PC-9 (cell line): ENCODE measurements at places on chromosomes 1 and 21. TPM values are rescaled to one million over a fixed set of nuclear protein-coding genes. Genes with fewer than 3 reads are reported as not detected.

DNA sequence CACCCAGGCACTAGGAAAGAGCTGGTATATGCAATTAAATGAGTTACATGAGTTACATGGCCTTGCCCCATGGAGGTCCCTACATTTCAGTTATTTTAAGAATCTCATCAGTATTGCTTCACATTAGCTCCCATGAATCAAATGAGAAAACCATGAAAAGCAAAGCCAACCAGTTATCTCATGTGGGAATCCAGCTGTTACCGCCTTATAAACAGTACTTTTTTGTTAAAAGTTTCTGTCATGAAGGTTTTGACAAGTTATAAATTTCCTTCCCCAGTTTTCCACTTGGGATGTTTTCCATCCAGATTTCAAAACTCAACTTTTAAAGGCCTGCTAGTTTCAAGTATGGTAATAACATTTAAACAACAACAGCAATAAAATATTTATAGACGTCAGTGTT is 544.8 kb downstream of the NUF2 start:
- no peak for DNase-seq

DNA sequence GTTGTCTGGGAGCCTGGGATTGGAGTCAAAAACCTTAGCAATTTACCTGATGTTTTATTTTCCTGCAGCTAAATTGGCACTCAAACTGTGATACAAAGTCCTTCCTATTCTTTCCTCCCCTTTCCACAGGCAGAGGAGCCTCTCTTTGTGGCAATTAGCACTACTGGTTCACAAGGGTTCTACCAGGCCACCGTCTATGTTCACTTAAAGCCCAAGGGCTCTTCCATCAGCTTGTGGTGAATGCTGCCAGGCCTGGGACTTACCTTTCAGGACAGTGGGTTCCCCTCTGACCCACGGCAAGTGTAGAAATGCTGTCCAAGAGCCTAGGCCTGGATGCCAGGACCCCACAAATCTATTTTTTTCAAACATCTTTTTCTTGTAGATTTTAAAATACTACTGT is 251.9 kb upstream of the B3GALT2 start:
- no peak for DNase-seq

DNA sequence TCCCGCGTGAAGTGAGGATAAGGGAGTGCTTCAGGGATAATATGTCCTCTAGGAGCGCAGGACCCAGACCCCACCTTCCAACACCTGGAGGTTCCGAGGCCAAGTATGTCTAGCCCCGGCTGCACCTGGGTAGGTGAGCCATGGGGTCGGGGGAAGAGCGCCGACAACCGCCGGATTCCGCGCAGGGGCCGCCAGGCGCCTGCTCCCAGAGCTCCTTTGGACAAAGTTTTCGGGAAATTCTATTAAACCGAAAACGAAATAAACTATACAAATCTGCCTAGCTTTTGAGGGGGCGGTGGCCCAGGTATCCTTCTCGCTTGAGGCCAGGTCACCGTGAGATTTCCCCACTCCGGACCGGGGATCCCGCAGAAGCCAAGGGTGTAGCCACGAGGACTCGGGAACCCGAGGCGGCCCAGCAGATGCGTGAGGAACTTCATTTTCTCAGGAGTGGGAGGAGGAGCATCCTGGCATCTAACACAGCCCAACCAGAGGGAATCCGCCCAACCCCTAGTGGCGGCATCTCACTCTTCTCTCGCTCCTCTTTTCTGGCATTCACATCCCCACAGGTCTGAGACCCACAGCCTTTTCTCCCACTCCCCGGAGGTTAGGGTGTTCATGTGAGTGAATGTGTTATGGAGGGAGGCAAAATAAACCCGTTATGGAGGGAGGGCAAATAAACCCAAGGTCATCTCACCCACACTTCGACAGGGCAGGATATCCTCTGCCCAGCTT is 2.3 kb upstream of the DMRTA2 start:
- no peak for DNase-seq

DNA sequence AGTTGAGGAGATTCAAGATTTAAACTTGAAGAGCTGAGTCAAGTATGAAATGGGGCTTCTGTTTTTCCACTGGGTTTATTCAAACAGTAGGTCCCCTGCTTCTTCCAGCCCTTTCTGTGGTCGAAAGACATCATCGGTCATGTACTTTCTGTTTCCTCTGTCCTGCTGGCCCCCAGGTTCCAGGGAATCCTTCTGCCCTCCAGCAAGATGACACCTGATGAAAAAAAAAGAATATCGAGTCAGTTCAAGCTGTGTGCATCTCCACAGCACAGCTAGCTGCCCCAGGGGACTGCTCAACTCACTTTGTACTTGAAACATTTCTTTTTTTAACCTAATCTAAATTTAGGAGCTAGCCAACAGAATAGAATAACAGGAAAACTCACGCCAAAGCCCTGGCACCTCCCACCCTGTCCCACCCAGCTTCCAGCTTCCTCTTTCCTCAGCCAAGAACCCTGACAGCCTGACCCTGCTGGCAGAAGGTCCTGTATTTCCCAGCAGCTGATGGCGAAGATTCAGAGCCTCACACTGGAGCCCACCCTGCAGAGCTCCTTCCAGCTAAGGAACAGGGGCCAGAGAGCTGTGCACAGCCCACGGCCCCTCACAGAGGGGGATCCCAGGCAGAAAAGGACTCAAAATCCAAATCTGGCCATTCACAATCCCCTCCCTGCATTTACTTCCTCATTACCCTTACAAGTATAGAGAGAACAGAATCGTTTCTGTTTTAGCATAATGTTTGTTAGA is 176.5 kb downstream of the PSMG1 start:
- no peak for DNase-seq

GRCh38 chr1:92356956-92357355 is 58.1 kb downstream of the RPAP2 start:
- no peak for DNase-seq

DNA sequence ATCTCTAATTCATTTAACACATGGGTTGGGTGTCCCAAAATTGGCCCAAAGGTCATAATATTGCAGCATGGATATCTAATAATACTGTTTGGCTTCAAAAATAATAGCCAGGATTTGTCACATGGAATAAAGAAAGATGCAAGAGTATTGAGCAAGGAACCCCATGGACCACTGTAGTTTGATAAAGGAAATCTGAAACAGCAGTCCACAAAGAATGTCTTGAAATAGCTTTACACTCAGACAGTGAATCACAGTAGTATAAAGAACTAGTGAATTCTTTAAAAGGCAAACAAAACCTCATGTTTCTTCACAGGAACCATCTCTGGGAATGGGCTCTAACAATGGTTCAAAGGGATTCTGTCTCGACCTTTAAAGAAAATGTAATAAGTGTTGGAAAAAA is 576.1 kb upstream of the ZRANB2 start:
- no peak for DNase-seq

- peak; percentile 67 for DNase-seq
Measured at GRCh38 chr1:227885648-227886502, 61.9 kb downstream of the WNT9A start.

DNA sequence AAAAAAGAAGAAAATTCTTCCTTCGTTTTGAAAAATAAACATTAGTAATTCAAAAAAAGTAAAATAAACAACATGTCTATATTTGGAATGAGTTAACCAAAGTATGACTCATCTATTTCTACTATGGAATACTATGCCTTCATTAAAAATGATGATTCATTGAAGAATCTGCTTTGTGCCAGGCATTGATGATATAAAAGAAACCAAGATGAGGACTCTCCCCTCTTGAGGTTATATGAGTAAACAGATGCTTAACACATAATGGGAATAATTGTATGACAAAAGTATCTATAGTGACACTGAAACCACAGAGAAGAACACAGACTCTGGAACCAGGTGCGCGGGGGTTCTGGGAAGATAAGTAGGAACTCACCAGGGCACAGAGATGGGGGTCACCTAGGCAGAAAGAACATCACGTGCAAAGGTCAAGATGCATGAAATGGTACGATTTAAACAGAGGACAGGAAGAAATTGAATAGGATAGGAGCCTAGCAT is 18.8 kb downstream of the ELF3 start:
- DNase-seq: peak; percentile 96

- DNase-seq: no peak
Measured at GRCh38 chr1:232302376-232303221, 327.3 kb downstream of the SIPA1L2 start.

GRCh38 chr1:13494712-13495111 is 19.1 kb downstream of the LRRC38 start:
- no peak for DNase-seq

GRCh38 chr1:89965193-89965768 is 29.6 kb upstream of the ZNF326 start:
- DNase-seq: no peak

DNA sequence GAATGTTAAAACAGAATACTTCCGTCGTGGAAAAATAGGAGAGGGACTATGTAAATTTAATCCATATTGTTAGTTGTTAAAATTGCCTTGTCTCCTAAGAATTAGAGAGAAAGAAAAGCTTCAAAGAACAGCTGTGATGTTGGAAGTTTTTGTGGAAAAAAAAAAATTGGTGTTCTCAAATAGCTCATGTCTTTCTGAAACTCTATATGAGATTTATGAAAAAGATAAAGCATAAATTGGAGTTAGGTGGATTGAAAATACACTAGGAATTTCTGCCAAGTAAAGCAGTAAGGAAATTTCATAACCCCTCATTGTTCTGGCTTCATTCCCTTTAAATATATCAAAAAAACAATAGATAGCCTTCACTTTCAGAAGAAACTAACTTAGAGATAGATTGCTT is 274.0 kb upstream of the ADAMTS5 start:
- no peak for DNase-seq

GRCh38 chr1:164210211-164210739 is 348.7 kb upstream of the PBX1 start:
- no peak for DNase-seq

DNA sequence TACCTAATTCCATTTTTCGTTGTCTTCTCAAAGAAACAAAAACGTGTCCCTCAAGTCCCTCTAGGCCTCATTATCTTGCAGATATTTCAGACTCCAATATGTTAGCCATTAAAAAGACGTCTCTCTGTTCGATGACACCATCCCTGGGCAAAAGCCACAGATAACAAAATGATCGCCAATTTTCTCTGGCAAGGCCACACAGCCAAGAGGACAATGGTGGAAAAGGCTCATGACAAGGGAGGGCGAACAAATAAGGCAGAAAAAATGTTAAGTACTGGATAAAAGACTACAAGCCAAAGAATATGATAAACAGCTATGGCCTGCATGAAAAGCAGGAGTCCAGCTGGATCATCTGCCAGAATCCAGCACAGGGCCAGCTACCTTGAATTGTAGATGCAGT is 82.9 kb downstream of the TBX15 start:
- DNase-seq: no peak

DNA sequence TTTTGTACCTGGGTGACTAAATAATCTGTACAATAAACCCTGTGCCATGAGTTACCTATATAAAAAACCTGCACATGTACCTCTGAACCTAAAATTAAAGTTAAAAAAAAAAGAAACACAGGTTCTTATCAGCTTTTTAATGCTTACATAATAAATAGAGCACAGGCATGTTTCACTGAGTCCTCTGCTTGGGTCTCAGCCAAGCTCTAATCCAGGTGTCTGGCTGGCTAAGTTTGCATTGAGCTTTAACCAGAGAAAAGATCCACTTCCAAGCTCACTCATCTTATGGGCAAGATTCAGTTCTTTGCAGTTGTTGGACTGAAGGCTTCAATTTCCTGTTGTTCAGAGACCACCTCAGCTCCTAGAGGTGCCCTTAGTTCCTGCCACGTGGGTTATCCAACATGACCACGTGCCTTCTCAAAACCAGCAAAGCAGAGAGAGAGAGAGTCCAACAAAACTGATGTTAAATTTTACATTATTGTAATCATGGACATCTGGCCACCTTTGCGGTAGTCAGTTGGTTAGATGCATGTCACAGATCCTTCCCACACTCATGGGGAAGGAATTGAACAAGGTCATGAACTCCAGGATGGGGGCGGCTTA is 68.2 kb upstream of the TMPRSS2 start:
- no peak for DNase-seq

DNA sequence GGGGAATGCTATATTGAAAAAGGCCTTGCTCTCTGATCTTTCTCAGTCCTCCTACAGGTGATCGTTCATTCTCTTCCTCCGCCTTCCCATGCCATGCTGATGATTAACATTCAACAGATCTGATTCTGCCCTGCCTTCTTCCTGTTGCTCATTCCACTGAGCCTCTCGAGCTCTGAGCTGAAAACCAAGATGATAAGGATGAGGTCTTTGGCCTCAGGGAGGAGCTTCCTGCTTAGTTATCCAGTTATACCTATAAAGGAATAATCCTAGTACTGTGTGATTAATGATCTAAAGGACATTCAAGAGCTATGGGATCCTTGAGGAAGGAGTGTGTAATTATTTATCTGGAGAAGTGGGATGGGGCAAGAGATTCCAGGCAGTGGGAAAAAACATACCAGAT is 25.2 kb upstream of the MAP3K7CL start:
- peak; percentile 54 for DNase-seq

- no peak for DNase-seq
Measured at GRCh38 chr1:107047602-107048001, 8.9 kb upstream of the PRMT6 start.

DNA sequence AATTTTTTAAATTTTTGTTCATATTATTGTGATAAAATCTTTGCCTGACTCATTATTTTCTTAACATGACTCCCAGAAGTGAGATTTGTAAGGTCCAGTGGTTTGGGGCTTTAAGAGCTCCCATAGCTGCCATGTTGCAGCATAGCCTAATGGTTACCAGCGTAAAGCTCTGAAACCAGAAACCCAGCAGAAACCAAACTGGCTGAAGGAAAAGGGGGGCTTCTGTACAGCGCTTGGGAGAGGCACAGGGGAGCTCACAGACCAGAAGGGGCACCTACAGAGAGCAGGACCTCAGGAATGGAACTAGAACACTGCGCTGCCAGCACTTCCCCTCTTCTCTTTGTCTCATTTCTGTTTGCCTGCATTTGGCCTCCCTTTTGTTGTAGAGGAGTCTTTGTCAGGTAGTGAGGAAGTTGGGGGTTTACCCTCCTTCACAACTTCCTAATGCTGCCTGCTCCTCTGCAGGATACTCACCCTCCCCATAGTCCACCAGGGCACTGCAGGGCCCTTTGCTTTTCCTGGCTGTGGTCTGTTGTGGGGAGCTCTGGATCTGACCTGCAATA is 2.6 kb upstream of the PYCR2 start:
- no peak for DNase-seq

Gene CRYBG2
- total RNA-seq: 21.7 and 24.6 TPM in 2 replicates

Gene RIPPLY3
- 0.17 TPM in 1 of 2 replicates, not detected in the other for total RNA-seq

Gene SYT2
- 0.07 TPM in 1 of 2 replicates, not detected in the other for total RNA-seq

Gene MIS18A
- 17.5 and 18.8 TPM in 2 replicates for total RNA-seq

Gene S100A4
- total RNA-seq: 303 and 346 TPM in 2 replicates

Gene RHD
- total RNA-seq: not detected in 2 replicates

Gene LHX4
- 0.08 and 0.28 TPM in 2 replicates for total RNA-seq

Gene LGALS8
- 36.4 and 59.2 TPM in 2 replicates for total RNA-seq

Gene RCAN3
- total RNA-seq: 21.9 and 27.4 TPM in 2 replicates

Gene KCNK1
- 57.6 and 60.6 TPM in 2 replicates for total RNA-seq

Gene PLEKHA6
- total RNA-seq: 52.0 and 53.1 TPM in 2 replicates
